ENCODE measurements at places on chromosomes 6 and 20.

- no peak for DNase-seq
Observed at GRCh38 chr6:2020909-2021308, 224.5 kb downstream of the GMDS start.

GRCh38 chr20:34575271-34575670, 16.8 kb downstream of the MAP1LC3A start:
- no peak for DNase-seq

DNA sequence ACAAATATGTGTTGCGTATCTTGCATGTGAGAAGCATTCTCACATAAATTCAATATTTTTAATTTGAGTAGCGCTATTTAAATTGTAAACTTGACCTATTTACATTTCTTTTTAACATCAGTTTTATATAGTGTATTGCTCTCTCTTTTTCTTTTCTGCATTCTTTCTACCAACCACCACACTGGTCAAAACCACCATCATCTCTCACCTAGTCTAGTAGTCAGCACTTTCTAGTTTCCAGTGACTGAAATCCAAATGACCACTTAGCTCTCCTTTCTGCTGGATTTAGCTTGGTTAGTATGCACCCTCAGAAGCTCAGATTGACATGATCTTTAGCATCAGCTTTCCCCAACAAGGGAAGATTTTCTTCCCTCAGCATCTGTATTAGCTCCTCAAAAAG, 73.2 kb upstream of the HCRTR2 start:
- DNase-seq, result no peak

GRCh38 chr6:105402090-105402938, 568 bp downstream of the PREP start:
- no peak for DNase-seq

DNA sequence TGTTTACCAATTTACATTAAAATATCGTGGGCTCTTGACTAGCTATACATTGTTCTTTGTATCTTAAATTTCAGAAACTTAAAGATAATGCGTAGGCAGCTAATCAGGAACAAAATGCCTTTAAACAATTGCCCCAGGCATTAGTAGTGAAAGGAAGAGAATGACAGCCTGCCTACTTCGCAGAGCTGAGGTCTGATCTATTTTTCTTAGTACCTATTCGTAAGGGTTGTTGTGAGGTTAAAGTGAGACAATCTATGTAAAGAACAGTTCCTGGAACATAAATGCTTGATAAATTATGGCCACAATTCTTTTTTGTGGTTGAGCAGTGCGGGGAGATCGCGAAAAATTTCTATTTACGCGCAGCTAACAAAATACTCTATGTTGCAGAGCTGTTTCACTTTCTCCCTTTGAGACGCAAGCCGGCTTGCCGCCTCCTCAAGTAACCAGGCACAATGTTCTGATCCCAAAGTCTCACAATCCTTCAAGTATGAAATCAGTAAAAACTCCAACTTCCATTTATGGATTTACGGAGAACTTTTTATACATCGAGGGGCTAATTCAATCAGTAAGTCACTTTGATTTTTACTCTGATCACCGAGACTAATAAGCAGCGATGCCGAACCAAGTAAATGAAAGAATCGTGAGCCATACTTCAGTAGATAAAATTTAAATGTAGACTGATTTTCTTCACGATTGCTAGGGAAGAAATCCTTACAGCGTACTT, 878 bp upstream of the PNRC1 start:
- DNase-seq, result peak; percentile 68

Data from hematopoietic multipotent progenitor cell treated with erythropoietin and hydrocortisone succinate and interleukin-3 and kit ligand, for 17 days (in vitro differentiated cells).